ENCODE measurements at places on chromosomes 7 and 10.

- DNase-seq, result no peak
Measured at GRCh38 chr7:130559184-130559583, 67.3 kb downstream of the MEST start.

GRCh38 chr7:154857240-154857639 is 145.7 kb downstream of the PAXIP1 start:
- DNase-seq, result no peak

- DNase-seq, result no peak
Measured at GRCh38 chr10:4199196-4199595, 414.2 kb upstream of the KLF6 start.

- no peak for DNase-seq
Measured at GRCh38 chr10:105189463-105189800, 548.3 kb downstream of the SORCS3 start.

DNA sequence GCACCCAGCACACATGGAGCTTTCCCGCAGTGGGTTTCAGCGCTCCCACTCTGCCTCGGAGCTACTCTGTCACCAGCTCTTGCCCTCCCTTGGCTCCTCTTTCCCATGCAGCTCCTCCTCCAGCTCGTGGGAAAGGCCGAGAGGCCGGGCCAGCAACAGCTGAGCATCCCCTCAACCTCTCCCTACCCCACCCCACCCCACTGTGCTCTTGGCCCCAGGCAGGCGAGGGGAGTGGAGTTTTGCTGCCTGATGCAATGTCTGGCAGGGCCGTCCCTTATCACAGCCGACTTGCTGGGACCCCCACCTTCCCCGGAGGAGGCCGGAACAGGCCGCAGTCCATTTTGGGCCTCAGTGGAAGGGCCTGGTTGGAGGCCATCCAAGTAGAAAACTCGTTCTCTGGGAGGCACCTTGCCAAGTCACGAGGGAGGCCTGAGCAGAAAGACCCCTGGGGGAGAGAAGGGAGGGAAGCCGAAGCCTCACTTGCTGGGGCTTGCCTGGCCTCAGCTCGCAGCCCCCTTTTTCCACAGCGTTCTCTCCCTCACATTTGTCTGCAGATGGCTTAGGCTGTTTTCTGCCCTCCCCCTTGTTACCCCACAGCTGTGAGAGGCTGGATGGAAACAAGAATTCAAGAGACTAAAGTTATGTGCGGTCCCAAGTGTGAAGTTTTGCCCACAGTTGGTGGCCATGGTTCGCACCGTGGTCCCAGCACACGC is 35.3 kb downstream of the CHST3 start:
- DNase-seq, result no peak

- peak; percentile 44 for DNase-seq
Measured at GRCh38 chr7:157432541-157432956, 95.7 kb downstream of the DNAJB6 start.

DNA sequence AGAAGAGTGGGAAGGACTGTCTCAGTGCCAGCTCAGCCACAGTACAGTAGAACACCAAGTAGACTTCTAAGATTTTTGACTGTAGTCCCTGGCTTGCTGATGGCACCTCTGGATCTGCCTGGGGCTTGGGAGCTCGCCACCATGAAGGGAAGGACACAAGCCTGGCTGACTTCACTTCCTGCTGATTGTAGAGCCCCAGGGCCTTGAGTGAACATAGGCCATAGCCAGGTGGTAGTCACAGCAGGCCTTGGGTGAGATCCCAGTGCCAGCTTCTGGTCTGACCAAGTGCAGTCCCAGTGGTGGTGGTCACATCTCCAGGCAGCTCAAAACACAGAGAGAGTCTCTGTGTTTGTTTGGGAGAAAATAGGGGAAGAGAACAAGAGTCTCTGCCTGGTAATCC is 57.6 kb upstream of the HBP1 start:
- DNase-seq, result no peak
